ENCODE measurements at places on chromosomes 2 and 18. TPM values are rescaled to one million over a fixed set of nuclear protein-coding genes. Genes with fewer than 3 reads are reported as not detected.

Gene CDCA7
- total RNA-seq = 22.5 TPM

Gene FAP
- total RNA-seq = 12.9 TPM

Gene IL36RN
- total RNA-seq = not detected

Gene BCL11A
- total RNA-seq = 0.13 TPM

Gene SLC4A3
- total RNA-seq = not detected

Gene VWA3B
- total RNA-seq = not detected

Gene CROCC2
- total RNA-seq = not detected

Gene TMEM247
- not detected for total RNA-seq

Gene SLC40A1
- 3.1 TPM for total RNA-seq

Gene TFCP2L1
- total RNA-seq = not detected

Gene ELMOD3
- 10.3 TPM for total RNA-seq

Gene LRP1B
- 0.20 TPM for total RNA-seq

Gene IL18R1
- 1.00 TPM for total RNA-seq

Gene VWC2L
- not detected for total RNA-seq

Gene KCNIP3
- total RNA-seq = 0.15 TPM

Gene ZBTB7C
- total RNA-seq = not detected

Gene TBR1
- total RNA-seq = not detected

Gene TMEM169
- not detected for total RNA-seq

Gene HOXD13
- total RNA-seq = not detected

Gene MRPS9
- total RNA-seq = 21.7 TPM

Gene CD8B2
- not detected for total RNA-seq

Gene TCF23
- total RNA-seq = not detected

Gene LDAH
- 16.4 TPM for total RNA-seq

Gene TMEM200C
- total RNA-seq = not detected

Gene FOSL2
- total RNA-seq = 58.7 TPM

Gene UCN
- not detected for total RNA-seq

Gene LIPG
- total RNA-seq = 87.9 TPM

All from mammary microvascular endothelial cell (primary cell).